ENCODE measurements at places on chromosomes 11 and 22. TPM values are rescaled to one million over a fixed set of nuclear protein-coding genes. Genes with fewer than 3 reads are reported as not detected.

Gene SH3BP1
- total RNA-seq: 84.0 TPM

Gene KDM4D
- 0.39 TPM for total RNA-seq

Gene TRIM22
- 349 TPM for total RNA-seq

Gene EPS8L2
- total RNA-seq: 17.8 TPM

GRCh38 chr22:19961201-19961580 lies 19.6 kb upstream of the TXNRD2 start:
- no peak for DNase-seq

DNA sequence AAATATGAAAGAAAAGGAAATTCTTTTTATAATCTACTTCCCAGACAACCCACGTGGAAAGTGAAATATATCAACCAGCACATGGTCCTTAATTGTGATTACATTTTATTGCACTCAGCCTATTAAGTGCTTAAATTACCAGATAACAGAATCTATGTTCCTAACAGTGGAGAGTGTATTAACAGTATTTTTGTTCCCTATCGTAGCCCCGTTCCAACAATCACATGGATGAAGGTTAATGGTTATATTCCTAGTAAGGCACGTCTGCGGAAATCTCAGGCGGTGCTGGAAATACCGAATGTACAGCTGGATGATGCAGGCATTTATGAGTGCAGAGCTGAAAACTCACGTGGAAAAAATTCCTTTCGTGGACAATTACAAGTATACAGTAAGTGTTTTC lies 626.1 kb upstream of the ARHGAP42 start:
- DNase-seq: no peak

GRCh38 chr11:11581481-11581880 lies 40.3 kb downstream of the GALNT18 start:
- no peak for DNase-seq

DNA sequence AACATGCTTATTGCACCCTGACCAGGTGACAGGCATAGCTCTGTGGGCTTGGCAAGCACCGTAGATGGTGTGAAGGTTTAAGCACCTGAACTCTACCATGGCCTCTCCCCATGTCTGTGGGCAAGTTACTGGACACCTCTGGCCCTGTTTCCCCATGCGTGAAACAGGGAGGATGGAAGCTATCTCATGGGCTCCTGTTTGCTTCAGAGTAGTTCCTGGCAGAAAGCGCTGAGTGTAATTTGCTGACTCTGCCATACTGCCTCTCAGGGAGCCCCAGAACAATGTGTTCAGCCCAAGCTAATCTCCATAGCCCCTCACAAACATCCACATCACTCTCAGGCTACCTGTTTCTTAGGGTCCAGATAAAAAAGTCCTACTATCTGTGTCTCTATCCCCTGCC lies 2.4 kb downstream of the CBX6 start:
- no peak for DNase-seq

Measured in CD4-positive, alpha-beta memory T cell (primary cell).